Left hindlimb (tissue), 1 donor: ENCODE measurements at places on chromosomes 11 and 22.
A peak's percentile ranks its signal among the peaks of the same experiment; 100 is the strongest.

- no peak for DNase-seq
Observed at GRCh38 chr22:38078046-38078840, 5.7 kb downstream of the SLC16A8 start.

DNA sequence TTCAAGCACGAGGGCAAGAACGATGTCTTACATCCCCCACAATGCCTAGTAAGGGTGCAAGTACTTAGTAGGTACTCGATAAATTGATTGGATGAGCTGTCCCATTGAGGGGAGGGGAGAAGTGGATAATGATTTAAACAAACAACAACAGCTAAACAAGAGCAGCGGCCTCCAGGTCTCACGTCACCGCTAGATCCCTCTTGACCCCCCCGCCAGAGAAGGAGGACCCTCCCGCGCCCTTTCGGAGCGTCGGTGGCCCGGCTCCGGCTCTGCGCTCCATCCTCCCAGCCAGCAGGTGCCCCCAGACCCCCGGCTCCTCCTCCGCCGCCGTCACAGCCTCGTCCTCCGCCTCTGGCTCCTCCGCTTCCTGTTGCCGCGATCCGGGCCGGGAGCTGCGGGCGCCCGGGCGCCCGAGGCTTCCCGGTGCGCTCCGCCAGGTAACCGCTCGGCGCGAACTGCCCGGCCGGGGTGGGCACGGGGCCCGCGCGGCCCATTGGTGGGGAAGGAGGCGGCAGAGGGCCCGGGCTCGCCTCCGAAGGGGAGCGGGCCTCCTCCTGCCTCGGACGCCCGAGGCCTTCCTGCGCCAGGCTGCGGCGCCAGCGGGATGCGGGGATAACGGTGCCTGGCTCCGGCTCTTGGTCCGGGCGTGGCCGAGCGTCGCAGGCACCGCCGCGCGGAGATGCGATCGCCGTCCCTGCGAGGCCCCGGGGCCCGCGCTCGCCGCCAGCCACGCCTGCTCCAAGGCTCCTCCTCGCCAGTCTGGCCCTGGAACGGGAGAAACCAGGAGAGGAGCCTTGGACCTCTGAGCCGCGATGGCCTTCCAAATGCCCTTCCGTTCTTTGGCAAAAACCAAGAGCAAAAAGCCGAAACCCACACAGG, at the start of gene TLCD5:
Gene TLCD5, plus strand, starts transcription at position 368 of the 879 bp plus-strand sequence. CDS start 2,143 bp downstream, outside the sequence.
- peak; percentile 85 for DNase-seq

DNA sequence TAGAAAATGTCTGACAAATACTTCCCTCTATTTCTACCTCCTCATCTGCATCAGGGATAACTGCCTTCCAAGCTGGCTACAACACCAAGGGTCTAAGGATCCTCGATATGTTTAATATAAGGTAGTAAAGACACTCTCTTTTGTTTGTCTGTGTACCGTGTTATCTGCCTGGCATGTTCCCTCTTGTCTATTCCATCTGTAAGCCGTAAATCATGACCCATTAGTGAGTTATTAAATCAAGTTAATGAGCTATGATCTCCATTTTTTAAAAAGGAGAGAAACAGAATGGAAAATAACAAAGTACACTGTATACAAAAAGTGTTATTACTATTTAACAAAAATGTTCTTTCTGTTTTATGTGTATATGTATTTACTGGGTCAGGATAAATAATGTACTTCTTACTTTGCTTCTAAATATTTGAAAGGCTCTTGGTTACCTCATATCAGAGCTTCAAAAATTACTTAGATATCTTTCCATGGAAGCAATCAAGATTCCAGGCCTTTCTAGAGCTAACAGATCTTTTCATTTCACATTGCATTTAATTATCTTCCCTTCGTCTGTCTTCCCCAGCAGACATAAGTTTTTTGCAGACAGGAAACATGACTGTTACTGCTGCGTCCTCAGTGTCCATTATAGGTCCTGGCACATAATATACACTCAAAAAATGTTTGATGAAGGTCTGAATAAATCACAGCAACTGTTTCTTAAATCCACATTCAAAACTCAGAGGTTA, 342.6 kb upstream of the CCDC90B start:
- DNase-seq = no peak

- DNase-seq = peak; percentile 36
Observed at GRCh38 chr11:121928597-121929580, 187.1 kb downstream of the BLID start.

DNA sequence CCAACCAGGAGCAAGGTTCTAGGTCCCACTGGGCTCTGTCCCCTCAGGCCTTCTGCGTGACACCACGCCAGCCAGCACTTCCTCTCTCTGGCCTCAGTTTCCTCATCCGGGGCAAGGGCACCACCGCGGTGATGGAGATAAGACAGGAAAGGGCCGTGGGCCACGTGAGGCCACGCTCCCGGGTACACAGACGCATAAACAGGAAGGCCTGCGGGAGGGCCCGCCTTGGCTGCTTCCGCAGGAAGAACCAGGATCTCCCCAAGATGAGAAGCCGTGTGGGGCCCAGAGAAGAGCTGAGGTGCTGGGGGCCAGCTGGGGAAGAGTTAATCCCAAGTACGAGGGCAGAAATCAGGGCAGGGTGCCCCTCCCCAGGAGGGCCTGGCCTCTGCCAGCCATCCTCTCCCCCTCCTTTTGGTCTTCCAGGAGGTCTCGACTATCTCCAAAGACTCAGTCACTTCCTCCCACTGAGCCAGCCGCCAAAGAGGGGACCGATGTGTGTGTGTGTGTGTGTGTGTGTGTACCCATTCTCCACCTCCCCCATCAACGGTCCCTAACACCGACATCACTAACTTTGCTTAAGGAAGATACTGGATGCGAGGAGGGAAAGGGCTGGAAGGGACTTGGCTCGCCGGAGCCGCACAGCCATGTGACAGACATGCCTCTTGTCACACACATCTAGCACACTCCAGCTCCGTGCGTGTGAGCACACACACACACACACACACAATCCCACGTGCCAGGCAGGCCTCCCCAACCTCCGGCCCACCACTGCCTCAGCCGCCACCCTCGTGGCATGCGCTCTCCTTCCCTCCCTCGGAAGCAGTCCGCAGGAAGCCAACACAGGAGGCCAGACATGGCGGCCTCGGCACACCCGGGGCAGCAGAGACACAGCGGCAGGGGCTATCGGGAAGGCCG, 1.4 kb downstream of the MFNG start:
- no peak for DNase-seq

GRCh38 chr22:18005201-18005926, 19.0 kb downstream of the MICAL3 start:
- DNase-seq = no peak

DNA sequence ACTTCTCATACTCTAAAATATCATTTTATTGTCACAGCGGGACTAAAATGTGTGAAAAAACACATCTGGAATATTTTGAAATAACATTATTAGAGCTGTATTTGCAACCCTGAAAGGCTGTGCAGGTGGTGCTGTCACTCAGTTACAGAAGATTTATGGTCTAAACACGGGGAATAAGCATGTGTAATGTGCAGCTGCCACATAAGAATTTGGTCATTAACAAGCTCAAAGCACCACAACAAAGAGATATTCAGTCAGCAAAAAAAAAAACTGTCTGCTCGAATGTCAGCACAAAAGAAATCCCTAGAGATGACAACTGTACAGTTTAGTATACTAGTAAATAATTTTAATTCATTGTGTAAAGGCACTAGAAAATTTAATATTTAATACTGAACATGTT, 31.3 kb downstream of the TMEM123 start:
- no peak for DNase-seq

DNA sequence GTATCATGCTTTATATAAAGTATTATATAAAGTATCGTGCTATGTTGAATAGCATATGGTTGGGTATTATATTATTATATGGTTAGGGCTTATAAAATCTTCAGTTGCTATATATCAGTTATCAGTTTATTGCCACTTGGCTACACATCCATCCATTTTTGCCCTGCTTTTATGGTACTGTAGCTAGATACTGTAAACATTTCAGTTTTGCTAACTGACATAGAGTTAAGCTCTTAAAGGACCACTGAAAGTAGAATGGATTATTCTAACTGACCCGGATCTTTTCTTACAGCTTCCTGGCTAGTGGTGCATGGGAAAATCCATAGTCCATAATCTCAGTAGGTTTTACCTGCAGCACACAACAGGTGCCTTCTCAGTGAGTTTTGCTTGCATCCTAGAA, 405.3 kb upstream of the LUZP2 start:
- no peak for DNase-seq

GRCh38 chr11:637593-638521, 788 bp downstream of the DRD4 start:
- DNase-seq = no peak

- peak; percentile 18 for DNase-seq
Observed at GRCh38 chr22:45546333-45547015, 43.8 kb downstream of the FBLN1 start.

DNA sequence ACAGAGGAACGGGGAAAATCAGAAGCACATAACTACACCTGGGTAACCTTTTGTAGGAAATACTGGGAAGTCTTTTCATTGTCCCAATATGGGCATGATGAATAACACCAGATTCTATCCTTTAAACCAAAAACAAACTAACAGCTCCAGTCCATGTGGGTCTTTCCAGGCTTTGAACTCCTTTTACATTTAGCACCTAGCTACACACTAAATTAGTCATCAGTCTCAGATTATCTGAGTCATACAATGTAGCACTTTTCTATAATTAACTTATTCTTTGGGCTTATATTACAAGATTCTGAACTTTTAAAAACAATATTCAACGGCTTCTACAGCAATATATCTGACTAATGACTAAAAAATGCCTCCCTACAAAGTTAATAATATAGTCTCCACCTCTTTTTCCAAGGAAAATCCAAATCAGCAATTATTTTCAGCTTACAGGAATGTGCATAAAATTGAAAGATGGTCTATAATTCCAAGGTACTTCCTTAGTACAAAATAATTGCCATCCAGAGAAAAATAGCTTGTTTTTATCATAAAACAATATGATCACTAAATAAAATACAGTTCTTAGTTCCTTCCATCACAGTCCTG, 26.3 kb downstream of the STK33 start:
- no peak for DNase-seq

DNA sequence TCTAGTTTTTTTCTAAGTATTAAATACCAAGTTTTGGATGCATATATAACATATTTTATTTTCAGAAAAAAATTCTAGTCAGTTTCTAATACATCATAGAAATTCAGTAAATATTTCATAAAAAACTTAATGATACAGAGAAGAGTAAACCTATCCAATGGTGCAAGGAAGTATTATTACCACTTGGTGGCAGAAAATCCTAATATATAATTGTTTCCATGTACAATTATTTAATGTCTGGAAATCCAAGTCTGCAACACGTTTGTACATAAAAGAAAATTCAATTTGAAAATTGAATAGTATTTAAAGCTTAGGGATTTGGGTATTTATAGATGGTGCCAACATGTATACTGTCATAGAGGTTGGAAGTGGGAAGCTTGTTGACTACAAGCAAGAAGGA, 127.0 kb downstream of the TRPC6 start:
- DNase-seq = no peak

GRCh38 chr11:59759900-59760299, 4.7 kb downstream of the STX3 start:
- DNase-seq = no peak

- DNase-seq = no peak
Observed at GRCh38 chr11:103222806-103223205, 113.6 kb downstream of the DYNC2H1 start.

DNA sequence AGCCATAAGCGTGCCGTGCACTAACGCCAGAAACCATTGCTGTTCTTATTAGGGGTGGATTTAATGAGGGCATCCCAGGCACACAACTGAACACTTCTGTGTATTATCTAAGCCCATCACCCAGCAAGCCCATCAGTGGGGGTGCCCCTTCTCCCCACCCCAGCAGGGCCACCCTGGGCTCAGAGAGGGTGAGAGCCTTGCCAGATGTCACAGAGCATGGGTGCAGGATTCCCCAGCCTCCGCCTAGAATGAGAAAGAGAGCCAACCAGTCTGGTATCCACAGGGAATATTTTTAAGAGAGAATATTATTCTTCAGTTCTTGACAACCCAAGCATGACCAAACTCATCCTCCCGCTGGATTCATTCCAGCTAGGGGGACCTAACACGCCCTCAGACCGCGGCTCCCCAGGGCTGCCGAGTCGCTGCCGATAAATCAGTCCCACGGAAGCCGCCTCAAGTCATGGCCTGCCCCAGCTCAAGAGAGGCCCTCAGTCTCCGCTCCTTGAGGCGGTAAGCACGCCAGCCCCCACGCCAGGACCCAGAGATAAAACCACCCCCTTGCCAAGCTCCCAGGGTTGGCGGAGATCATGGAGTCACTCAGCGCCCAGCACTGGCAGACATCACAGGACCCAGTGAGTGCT, 47.2 kb downstream of the MN1 start:
- DNase-seq = peak; percentile 27

DNA sequence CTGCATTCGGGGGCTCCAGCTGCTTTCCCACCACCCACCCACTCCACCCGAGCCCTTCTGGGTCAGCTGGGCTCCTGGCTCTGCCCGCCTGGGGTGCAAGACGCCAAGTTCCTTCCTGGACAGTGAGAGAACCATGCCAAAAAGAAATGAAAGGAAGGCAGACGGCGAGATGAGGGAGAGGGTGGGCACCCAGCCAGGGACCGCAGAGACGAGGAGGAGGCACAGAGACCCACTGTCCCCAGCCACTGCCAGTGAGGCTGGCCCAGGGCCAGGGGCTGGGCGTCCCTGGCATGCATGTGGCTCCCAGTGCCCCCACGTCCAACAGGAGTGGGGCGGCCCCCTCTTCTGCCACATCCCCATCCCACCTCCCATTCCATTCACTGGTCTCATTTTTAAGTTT, 10.8 kb upstream of the CD81 start:
- peak; percentile 72 for DNase-seq

GRCh38 chr11:12846786-12847615, 162.1 kb upstream of the RASSF10 start:
- no peak for DNase-seq

GRCh38 chr22:46007848-46008261, 30.9 kb upstream of the WNT7B start:
- DNase-seq = peak; percentile 87

DNA sequence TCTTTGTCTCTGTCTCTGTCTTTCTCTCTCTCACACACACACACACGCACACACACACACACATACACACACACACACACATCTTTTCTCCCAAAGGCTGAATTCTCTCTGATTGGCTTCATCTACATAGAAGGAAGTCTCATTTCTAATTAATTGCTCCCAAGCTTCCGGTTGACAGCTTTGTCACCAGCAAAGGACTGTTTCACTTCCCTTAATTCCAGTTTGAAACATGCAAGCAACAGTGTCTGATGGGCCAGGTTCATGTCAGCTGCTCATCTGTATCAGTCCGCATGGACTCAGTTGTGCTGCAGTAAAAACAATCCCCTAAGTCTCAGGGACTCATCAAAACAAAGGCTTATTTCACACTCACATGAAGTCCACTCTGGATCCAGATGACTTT, 16.2 kb upstream of the PVALB start:
- no peak for DNase-seq

DNA sequence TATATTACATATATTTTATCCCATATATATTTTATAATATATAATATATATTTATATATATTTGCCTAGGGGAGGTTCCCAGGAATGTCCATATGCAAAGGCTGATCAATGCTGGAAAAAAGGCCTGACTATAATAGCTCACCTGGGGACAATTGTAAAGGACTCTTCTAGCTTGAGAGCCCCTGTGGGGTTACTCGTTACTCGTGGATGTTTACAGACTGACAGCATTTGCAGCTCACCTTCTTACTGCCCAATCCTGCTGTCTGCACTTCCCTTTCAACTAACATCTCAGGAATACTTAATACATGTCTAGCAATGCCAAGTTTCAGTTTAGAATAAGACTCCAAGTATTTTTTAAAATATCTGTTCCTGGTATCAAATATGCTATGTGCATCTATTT, 1365.4 kb upstream of the RAG2 start:
- no peak for DNase-seq

GRCh38 chr22:36583546-36583945, 54.6 kb upstream of the EIF3D start:
- no peak for DNase-seq

GRCh38 chr11:693415-693831, 1.6 kb downstream of the DEAF1 start:
- no peak for DNase-seq
